Activated naive CD8-positive, alpha-beta T cell treated with anti-CD3 and anti-CD28 coated beads, Interleukin-2, amount 10 ng/mL, durations not matched to agents 7 days and 5 days (primary cell): ENCODE measurements at places on chromosomes 1 and 21.

DNA sequence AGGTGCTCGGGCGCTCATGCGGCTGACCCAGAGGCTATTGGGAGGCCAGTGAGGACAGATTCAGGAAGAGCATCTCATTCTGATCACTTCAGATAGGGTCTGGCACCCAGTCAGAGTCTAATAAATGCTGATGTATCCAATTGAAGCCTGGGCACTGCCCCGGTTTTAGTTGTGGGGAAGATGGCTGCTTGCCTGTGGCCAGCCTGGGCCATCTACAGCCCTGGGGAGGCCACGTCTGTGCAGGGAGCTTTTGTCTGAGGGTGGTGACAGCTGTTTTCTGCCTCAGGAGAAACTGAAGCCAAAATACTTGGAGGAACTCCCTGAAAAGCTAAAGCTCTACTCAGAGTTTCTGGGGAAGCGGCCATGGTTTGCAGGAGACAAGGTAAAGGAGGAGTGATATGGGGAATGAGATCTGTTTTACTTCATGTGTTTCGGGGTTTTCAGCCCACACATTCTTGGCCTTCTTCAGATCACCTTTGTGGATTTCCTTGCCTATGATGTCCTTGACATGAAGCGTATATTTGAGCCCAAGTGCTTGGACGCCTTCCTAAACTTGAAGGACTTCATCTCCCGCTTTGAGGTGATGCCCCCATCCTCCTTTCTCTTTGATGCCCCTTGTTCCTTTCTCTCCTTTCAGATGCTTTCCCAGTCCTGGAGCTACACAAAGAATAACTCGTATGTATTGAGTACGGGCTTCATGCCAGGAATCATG lies 2.8 kb downstream of the GSTM5 start:
- no peak for DNase-seq

GRCh38 chr1:100387209-100387608 lies 34.9 kb downstream of the CDC14A start:
- DNase-seq: no peak

- no peak for DNase-seq
Measured at GRCh38 chr1:85867189-85867588, 159.0 kb upstream of the ZNHIT6 start.

DNA sequence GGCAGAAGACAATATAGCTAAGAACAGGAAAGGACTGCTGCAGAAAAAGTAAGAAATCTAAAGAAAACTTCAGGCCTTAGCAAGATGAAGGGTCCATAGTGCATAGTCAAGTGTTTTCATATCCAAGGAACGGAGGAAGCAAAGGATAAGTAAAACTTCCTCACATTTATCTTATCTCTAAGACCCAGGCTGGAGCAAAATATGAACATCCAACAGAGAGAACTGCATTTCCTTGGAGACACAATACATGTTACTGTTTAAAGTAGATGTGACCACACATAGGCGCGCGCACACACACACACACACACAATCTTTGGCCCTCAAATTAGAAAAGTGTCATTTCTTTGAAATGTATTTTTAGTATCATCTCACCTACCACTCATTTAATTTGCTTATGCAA lies 66.7 kb downstream of the TTLL7 start:
- no peak for DNase-seq

DNA sequence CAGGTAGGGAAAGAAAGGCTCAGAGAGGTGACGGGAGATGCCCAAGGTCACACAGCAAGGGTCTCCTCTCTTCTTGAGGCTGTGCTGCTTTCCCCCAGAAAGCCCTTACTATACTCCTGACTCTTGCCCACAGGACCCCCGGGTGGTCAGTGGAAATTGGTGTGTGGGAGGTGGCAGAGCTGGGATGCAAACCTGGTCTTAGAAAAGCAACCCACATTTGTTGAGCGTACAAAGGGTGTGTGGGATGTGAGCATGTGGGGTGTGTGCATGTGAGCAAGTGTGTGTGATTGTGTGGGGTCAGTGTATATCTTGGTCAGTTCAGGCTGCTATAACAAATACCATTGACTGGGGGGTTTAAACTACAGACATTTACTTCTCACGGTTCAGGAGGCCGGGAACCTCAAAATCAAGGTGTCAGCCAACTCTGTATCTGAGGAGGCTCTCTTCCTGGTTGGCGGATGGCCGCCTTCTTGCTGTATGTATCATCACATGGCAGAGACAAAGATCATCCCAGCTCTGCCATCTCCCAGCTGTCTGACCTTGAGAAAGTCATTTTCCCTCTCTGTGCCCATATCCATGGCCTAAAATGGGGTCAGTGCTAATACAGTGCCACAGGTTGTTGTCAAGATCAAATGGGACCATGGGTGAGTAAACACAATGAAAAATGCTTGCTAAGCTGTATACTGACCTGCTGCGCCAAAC lies 268.5 kb downstream of the PTPRU start:
- no peak for DNase-seq

DNA sequence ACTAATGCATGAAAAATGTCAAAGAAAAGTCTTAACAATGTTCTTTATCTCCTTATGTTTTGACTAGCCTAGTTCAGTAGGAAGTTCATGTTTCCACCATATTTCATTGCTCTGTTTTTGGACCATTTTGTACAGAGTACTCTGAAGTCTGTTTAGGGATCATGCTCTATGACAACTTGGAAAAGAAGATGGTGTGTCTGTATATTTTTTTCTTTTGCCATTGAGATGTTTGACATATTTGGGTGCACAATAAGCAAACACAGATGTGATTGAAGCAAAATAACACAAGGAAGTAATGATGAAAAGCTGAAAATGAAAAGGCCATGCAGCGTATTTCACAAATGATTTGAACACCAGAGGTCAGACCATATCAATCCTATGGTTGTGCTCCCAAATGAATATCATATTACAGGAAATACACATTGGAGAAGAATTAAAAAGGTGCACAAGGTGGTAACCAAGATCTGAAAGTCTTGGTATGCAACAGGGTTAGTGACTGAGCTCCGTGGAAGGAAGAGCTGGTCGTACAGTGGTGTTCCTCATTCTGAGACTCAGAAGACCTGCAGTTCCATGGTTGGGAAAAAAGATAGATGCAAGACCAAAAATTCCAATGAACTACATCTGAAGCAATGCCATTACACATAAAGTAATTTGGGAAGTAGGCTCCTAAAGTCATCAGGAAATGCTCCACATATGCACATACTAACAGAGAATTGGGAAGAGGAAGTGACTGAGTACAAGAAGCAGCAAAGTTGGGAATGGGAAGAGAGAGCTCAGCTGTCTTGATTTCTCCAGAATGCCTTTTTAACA lies 463.5 kb downstream of the LMO4 start:
- DNase-seq: no peak

DNA sequence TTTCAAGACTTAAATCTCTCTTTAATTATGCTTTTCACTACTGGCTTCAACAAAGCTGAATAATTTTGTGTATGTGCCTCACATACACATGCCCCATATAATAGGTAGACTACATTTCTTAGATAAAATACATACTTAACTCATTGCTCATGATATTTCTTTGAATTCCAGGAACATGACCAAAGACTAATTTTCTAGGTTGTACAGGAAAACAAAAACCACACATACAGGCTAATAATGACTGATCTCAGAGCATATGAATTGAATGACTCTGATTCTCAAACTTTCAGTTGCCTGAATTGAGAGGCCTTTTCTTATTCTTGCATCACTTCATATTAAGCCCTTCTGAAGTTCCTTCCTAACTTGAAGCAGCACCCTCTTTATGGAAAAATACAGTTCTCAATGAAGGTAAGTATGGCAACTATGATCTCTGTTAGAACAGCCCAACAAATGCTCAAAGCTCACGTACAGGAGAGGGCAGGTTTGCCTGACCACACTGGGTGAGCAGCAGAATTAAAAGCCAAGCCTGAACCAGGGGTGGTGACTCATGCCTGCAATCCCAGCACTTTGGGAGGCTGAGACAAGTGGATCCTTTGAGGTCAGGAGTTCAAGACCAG lies 22.6 kb upstream of the UAP1 start:
- no peak for DNase-seq

GRCh38 chr1:165129568-165130164 lies 226.8 kb downstream of the LMX1A start:
- peak; percentile 54 for DNase-seq

- DNase-seq: no peak
Measured at GRCh38 chr1:25695090-25695770, 78.6 kb downstream of the MAN1C1 start.

- DNase-seq: peak; percentile 77
Measured at GRCh38 chr1:43934101-43934985, 742 bp downstream of the ARTN start.

- peak; percentile 62 for DNase-seq
Measured at GRCh38 chr1:155051777-155052398, 772 bp downstream of the ADAM15 start.
